ENCODE measurements at places on chromosomes 11 and 22.

DNA sequence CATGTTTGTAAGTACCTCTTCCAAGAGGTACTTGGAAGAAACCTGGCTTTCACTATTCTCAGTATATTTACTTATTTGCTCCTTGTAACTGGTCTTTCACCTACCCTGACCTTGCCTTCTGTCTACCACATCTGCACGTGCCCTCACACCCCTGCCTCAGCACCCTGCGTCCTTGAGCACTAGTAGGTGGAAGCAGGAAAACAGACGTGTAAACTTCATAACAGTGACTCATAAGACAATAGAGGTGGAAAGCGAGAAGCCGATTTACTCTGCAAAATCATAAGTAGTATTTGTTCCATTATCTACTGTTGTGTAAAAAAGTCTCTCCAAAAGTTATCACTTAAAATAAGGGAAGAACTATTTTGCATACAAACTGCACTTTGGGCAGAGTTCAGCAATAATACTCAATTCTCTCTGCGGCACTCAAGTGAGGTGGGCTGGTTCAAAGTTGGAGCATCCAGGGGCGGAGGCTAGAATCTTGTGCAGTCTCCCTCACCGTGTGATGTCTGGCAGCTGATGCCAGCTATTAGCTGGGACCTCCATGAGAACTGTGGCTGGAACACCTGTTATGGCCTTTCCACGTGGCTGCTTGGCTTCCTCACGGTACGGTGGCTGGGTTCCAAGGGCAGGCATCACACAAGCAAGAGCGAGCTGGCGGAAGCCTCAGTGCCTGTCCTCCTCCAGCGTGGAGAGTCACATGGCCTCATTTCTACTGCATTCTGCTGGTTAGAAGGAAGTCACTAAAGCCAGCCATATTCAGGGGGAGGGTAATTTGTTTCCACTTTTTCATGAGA, 30.4 kb downstream of the PACS1 start:
- peak; percentile 89 for DNase-seq

- peak; percentile 35 for DNase-seq
Observed at GRCh38 chr11:71934213-71934612, 5.4 kb downstream of the RNF121 start.

DNA sequence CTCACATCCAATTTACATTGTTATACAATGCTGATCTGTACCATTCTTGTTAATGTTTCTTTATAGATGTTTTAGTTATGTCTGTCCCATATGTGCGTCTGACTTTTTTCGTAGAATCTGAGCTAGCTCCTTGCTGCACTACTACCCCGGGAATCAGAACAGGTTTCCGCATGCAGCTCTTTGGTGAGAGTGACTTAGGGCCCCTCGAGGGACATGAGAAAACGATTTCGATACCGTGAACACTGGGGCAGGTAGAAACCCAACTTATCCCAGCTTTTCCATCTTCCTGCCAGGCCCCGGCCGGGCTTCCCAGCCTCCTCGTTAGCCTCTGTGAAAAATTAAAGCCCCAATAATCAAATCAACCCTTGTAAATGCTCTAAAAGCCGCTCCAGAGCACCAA, 23.4 kb upstream of the PKNOX2 start:
- no peak for DNase-seq

GRCh38 chr22:35837101-35837727, 119.5 kb downstream of the APOL5 start:
- no peak for DNase-seq

DNA sequence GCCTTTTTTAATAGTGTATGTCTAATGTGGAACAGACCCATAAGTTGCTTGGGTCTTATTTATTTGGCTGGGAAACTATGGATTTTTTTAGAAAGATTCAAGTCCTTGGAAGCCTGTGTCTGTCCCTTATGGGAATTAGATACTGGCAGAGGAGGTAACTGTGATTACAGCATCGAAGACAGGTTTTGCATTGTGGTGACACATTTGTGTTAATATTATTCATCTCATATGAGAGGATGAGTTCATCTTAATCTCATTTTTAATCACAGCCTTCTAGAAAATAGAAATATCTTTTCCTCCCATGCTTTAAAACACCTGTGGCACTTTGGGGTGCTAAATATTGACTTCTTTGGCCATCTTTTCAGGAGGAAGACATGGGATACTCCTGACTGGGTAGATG, 9.2 kb downstream of the TAB1 start:
- DNase-seq: no peak

GRCh38 chr11:20873054-20873453, 203.7 kb downstream of the NELL1 start:
- peak; percentile 51 for DNase-seq

DNA sequence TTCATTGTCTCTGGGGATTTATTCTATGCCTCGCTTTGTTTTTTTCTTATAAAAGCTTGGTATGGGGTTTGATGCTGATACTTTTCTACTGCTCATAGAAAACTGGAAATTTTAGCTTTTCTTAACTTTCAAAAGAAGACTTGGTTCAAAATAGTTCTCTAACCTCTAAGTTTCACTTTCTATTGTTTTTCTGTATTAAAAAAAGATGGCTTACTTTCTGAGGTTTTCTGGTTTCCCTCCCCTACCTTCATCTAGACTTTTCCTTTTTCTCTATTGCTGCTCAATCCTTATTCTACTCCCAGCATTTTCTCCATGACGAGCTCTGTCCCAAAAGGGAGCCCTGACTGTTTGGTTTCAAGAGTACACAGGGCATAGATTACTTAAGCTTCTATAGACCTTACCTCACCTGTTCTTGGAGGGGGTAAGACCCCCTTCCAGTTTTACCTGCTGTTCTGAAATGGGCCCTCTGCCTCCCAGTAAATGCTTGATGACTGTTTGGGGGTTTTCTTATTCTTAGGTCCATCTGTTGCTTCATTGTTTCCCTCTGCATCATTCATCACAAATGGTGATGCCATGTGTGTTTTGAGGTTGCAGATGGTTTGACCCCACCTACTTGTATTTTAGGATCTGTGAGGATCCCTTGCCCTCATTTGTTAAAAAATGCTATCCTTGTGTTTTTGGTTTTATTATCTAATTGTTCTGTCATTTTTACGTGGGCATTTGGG, 29.5 kb downstream of the DNHD1 start:
- no peak for DNase-seq

Measured in NAMALWA (cell line).